ENCODE measurements at places on chromosomes 5 and 9.

GRCh38 chr5:74186356-74187315 lies 453.9 kb downstream of the ENC1 start:
- DNase-seq = no peak

DNA sequence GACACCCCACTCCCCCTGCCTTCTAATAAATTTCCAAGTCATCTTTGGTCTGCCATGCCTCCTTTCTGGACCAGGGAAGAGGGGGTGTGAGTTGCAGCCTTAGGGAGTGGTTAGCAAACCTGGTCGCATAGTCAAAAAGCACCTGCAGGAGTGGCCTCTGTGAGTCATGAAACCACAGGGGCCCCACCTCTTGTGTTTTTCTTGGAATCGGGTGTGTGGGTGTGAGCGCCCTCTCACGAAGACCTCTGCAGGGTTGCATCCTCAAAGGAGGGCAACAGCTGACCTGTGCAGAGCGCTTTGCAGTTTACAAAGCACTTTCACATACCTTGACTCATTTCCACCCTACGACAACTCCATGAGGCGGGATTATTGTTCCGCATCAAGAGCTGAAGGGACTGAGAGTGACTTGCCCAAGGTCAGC lies 36.8 kb upstream of the TEX48 start:
- peak; percentile 88 for DNase-seq

DNA sequence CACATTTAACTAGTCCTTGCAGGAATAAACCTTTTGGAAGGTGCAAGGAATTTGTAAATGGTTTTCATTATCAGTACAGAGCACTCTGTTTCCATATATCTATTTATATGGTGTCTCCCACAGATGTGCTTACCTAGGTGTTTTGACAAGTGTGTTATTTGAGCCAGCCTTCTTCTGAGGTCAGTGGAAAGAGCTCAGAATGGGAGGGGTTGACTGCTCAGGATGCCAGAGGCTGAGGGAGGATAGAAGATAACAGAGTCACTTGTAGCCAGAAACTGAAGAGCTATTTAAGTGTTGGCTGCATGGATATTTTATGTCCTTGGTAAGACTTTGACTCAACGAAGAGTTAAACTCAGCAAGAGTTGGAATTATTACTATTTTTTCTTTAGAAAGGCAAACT lies 5.0 kb downstream of the CMYA5 start:
- DNase-seq = no peak

DNA sequence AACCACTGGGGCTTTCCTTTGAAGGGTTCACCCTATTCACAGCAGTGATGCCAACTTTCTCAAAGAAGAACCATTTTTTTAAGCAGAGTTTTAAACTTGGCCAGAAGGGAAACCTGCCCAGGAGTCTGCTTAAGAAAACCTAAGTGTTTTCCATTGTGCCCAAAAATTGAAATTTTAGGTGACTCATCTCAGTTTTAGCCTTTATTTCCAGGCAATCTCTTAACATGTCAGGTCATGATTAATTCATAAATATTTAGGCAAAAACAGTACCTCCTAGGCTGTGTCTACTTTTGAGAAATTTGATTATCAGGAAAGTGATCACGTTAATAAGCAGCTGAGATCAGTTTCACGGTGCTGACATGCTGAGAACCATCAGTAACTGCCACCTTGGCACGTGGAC lies 61.9 kb downstream of the TLE1 start:
- DNase-seq = no peak

GRCh38 chr5:126561908-126562307 lies 33.1 kb downstream of the ALDH7A1 start:
- DNase-seq = no peak

- peak; percentile 40 for DNase-seq
Observed at GRCh38 chr9:95189251-95190098, 128.0 kb downstream of the FANCC start.

DNA sequence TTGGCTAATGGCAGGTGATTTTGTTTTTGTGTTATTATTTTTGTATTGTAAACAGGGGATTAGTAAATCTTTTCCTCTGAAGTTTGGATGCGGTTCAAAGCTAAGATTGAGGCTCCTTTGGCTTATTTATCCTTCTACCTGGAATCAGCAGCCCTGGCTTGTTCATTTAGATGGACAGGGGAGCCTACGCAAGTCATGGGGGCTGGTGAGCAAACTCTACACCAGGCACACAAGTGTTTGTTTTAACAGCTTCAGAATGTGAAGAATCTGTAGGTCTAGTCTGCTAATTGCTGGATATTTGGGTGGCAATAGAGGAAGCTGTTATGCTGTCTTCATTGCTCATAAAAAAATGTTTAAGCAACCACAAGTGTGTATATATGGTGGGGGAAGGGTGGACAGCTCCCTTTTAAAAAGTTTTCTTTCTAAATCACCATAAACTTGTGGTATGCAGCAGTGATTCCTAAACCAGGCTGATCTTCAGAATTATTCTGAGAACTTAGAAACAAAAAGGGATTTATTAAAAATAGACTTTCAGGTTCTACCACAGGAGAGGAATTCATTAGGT lies 20.7 kb downstream of the ZNF462 start:
- no peak for DNase-seq

GRCh38 chr9:111631214-111631971 lies at the start of gene DNAJC25:
Gene DNAJC25 (plus strand): TSS chr9:111631334. CDS start chr9:111631408, 74 bp downstream.
- DNase-seq = peak; percentile 98

Data from CD4-positive, alpha-beta T cell treated with Interferon alpha-2 for 1 hour (primary cell).